ENCODE measurements at places on chromosomes 7 and 10.

DNA sequence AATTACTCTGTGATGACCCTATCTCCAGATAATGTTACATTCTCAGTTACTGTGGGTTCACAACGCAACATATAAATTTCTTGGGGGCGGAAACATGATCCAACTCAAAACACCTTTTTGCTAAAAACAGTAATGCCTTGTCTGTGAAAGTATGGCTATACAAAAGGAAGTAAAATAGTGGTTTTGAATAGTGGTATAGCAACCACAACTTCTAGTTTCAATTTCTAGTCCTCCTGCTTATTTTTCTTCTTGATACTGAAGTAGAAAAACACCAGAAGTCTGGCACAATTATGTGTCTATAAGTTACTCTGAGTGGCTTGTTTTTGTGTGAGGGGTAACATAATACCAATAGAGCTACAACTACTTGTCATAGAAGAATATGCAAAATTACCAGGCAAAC, 21.5 kb upstream of the ZNF800 start:
- no peak for DNase-seq

GRCh38 chr7:50121286-50121685, 28.2 kb upstream of the ZPBP start:
- DNase-seq, result no peak

DNA sequence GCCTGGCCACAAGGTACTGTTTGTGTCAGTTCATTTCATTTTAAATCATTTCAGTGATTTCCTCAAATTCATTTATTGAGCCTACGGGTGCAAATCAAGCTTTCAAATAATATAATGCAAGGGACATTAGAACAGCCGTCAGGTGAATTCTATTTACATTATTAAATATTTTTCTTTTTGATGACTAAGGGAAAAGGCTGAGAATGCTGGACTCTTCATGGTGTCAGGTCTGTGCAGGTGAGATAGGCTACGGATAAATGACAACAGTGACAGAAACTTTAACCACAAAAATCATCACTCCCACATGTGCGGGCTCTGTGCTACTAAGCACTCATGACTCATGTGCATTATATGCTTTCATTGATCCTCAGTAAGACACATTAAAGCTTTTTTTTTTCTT, 149.2 kb upstream of the ZNF716 start:
- no peak for DNase-seq

DNA sequence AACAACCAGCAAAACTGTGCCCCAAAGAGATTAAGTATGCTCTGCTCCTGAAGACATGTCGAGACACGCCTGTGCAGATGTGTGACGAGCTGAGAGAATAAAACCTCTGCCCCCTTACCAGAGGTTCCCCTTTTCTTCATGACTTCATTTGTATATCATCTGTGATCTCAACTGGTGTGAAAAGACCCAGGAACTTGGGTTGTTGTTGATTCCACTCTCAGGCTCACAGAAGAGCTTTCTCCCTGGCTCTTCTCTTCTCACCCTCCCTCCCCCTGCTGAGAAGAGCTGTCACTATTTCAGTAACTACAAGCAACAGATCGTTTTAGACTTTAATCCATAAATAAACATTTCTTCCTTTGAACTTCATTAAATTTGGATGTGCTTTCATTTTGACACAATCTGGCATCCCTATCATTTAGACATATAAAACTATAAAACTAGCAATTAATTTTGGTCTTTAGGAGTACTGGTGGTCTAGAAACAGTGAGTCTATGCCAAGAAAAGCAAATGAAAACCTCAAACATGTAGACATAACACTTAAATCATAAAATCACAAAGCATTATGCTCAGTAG, 179.3 kb upstream of the FZD8 start:
- DNase-seq, result no peak

GRCh38 chr7:100367251-100367620, 6.1 kb upstream of the PILRA start:
- no peak for DNase-seq

DNA sequence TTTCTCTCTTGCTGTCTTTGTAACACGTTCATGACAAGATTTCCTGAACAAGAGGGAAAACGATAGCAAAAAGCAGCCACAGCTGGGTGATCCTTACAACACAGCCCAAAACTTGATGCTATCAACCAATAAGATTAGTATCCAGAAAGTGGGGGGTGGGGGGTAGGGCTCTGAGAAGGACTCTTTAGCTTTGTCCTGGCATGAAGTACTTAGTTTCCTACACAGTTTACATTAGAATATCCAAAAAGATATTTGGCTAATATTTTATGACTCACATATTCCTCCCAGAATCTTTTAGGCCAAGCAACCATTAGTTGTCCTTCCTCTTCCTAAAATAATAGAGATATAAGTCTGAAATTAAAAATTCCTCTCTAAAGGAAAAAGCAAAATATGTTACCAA, 22.9 kb upstream of the LRRC17 start:
- no peak for DNase-seq

DNA sequence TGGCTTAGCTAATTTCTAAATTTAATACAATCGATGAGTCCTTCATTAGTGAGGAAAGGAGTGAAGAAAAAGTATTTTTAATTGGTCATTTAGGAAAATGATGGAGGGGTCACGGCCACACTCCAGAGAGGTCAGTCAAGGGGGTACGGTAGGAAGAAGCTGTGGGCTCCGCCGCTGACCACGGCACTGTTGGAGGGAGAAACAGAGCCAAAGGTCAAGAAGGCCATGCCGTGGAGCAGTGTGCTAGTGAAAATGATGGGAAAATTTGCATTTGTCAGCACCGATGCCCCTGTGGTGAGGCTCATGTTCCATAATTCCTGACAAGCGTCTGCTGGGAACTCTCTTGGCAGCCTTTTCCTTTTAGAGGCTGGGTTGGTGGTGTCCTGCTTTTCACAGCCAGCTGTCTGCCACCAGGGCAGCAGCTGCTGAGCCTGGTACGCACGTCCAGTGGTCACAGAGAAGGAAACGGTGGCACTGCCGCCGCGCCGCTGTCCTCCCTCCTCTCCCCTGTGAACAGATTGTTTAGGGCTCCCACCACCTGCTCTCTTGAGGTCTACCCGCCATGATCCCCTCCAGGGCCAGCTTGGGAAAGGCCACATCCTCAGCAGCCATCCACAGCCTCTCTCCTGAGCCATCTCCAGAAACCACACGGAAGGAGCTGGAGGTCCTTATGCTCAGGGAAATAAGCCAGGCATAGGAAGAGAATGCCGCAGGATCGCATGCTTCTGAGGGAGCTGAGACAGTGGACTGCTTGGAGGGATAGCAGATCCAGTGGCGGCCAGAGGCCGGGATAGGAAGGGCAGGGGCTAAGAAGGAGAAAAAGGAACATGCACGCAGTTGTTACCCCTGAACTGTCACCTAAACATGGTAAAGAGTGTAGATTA, 263.7 kb upstream of the PPP2R2D start:
- DNase-seq, result no peak

DNA sequence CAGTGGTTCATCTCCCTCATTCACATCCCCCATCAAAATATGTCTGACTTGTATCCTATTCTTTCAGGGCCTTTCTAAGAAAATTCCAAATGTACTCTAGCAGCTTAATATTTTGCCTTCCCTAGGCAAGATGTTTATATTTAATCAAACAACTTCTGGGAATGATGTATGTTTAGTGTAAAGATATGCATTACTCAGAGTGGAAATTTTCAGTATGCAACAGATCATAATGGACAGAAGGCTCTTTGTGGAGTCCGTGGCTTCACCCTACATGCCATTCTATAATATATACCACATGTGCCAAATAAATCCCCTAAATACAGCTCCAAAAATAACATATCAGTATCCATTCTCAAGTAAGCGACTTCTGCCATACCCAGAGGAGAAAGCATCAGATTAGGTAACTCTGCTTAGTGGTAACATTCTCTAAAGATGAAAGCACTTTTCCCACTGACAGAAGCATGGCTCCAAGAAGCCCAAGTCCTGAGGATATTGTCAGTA, 316.6 kb downstream of the KCNMA1 start:
- DNase-seq, result no peak

DNA sequence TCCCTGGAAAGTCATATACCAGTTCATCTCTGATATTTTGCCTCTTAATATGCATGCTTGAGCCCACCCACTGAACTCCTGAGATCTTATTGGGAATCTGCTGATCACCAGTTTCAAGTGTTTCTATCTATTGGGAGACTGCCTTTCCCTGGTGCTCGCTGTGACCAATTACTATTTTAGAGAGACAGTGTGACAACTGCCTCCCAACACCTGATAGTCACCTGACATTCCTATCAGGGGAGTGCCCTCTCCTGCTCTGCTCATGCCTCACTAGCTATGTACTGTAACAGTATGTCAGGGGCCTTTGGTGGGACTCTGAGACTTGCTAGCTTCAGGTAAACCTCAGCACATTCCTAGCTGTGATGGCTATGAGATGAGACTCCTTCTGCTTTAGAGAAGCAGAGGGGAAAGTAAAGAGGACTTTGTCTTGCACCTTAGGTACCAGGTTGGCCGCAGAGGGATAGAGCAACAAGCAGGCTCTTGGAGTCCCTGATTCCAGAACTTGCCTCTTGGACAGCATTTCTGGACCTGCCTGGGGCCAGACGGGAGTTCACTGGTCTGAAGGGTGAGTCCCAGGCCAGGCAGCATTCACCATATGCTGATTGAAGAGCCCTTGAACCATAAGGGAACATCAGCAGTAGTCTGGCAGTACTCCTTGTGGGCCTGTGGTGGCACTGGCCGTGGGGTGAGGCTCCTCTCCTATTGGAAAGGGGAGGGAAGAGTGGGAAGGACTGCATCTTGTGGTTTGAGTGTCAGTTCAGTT, 34.4 kb upstream of the ARHGAP12 start:
- no peak for DNase-seq

DNA sequence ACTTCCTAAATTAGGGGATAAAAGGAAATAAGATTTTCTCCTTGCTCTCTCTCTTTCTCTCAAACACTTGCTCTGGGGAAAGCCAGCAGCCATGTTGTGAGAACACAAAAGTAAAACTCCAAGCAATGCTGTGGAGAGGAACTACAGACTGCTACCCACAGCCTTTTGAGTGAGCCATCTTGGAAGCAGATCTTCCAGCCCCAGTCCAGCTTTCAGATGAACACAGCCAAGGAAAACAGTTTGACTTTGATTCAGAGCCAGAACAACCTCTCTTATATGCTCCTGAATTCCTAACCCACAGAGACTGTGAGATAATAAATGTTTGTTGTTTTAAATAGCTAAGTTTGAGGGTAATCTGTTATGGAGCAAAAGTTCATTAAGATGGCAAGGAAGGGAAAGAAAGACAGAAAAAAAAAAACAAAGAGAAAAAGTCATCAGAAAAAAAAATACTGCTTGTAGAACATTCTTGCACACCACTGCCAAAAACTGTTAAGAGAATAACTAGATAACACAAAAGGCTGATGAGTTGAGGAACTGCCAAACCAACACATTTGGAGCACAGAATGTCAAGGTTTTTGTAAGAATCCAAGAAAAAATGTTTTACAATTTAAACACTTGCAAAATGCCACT, 20.9 kb upstream of the PRKAR2B start:
- no peak for DNase-seq

DNA sequence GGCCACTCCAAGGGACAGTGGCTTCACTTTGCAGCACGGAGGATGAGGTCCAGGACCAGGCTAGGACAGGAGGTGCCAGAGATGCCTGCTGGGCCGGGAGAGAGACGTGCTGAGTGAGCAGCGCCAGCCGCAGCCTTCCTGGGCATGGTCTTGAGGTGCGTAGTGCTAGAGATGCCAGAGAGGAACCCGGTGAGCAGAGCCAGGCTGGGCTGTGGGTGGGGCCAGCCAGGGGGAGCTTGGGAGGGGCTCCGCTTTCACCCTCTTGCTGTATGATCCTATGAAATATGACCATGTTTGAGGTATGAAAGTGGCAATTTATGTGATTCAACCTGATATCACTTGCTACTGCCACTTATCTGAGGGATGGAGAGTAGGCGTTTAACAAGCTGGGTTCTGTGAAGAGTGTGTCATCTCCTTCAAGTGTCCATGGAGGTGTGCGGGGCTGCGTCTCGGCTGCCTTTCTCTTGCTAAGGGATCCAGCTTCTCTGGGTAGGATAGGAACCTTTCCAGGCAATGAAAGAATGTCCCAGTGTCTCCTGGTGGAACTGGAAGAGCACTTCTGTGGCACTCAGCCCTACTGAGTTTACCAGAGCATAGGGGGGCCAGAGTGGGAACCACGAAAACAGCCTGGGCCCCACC, 518.4 kb upstream of the FOXK1 start:
- DNase-seq, result no peak

DNA sequence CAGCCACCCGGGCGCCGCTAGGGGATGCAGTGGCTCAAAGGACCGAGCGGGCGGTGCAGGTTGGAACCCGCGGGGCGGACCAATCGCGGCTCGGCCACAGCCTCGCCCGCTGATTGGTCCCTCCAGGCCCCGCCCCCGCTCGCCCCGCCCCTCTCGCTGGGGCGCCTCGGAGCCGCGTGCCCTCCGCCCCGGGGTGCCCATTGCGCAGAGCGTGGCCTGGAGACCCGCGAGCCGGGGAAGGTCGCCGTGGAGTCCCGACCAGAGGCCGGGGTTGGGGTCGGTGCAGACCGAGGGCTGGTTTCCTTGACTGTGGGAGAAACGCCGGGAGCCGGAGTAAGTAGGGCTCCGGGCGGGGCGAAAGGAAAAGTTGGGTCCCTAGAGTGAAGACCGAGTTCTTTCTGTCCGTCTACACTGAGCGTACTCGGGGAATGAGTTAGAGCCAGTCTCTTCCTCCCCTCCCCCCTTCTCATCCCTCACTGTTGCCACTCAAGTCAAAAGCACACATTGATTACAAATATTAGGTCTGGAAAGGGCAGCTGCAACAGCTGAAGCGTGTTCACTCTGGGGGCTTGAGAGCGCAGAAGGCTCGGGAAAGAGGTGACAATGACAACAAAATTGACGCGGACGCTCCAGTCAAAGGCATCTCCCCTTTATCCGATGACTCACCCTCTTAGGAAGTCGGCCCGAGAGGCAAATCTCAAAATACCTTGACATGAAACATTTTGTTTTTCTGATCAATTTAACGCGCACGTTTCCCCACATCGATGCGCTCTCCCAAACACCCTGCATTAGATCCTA, 843 bp upstream of the GATA3 start:
- DNase-seq, result peak; percentile 96

DNA sequence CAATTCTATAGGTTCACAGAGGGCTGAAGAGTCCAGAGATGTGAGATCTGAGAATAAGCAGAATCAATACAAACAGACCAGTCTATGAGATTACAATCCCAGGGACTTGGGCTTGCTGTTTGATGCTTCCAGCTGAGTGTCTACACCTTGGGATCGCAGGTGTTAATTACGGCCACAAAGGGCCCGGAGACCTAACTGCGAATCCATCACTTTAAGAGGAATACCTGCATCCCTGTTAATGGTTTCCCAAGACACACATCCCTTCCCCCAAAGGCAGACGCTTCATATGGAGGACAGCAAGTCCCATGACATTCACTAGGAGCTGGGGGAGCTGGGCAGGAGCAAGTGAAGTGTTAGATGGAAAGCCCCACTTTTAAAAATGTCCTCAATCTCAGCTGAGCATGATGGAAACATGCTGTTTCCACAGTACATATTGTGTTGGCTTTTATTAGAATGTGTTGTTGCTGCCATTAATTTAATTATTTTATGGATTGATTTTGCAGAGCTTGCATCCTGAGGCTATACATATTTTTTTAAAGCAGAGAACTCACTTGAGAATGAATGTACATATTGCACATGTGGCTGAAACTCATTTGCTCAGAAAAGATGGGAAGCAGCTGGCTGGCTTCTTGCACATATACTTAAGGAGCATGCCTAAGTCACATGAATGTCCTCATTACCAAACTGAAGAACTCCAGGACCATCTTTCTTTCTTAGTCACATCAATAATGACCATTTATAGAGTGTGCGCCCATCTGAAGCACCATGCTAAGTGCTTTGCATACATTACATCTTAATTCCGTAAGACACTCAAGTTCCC, 151.3 kb downstream of the NEBL start:
- no peak for DNase-seq

GRCh38 chr7:105978035-105978434, 15.0 kb downstream of the CDHR3 start:
- no peak for DNase-seq

Measured in GM10248 (cell line).